Lung (tissue), 17 donors: ENCODE measurements at places on chromosomes 3 and 15. TPM values are rescaled to one million over a fixed set of nuclear protein-coding genes. Genes with fewer than 3 reads are reported as not detected.
A peak's percentile ranks its signal among the peaks of the same experiment; 100 is the strongest.

DNA sequence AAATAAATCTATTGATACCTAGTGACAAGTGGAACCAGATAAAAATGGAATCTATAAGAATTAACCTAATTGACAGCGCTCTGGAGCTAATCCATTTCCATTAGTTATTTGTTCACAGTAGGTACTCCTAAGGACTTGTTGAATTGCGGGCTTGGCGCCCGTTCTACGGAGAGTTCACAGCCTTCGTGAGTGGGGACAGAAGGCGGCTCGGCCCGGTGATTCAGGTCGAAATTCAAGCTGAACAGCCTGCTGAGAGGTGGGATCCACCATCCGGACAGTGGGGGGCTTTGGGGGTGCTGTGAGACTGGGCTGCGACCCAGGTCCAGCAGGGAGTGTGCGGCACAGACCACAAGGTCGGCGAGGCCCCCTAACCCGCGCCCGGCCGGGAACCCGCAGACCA, 779 bp upstream of the CTNNB1 start:
- DNase-seq = peak; percentile 42

- no peak for DNase-seq
Measured at GRCh38 chr15:62212741-62213140, 47.7 kb upstream of the C2CD4B start.

Gene RGMA
- total RNA-seq = 11.3 TPM

Gene LRCH3
- 228 TPM for total RNA-seq

Gene NT5DC2
- 85.6 TPM for total RNA-seq

GRCh38 chr3:25910997-25911396, 121.1 kb downstream of the OXSM start:
- DNase-seq = peak; percentile 20

Gene FGD5
- 58.5 TPM for total RNA-seq

DNA sequence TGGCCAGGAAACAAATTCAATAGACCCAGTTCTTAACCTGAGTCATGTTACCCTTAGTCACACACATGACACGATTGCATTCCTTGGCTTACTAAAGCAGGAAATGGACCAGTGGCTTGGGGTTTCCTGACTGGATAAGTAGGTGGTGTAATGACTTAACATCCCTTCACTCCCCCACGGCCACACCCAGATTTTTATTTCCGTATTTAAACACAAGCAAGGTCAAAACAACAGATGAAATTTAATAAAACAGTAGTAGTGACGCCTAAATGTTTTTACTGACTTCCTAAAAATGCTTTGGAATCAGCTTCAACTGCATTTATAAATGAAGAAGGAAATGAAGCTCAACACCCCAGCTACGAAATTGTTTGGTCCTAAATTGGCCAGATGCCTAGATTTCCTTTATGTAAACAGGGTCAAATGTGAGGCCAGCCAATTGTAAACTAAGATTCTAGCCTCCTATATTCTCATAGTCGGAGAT, 324.3 kb downstream of the CHST2 start:
- peak; percentile 91 for DNase-seq

DNA sequence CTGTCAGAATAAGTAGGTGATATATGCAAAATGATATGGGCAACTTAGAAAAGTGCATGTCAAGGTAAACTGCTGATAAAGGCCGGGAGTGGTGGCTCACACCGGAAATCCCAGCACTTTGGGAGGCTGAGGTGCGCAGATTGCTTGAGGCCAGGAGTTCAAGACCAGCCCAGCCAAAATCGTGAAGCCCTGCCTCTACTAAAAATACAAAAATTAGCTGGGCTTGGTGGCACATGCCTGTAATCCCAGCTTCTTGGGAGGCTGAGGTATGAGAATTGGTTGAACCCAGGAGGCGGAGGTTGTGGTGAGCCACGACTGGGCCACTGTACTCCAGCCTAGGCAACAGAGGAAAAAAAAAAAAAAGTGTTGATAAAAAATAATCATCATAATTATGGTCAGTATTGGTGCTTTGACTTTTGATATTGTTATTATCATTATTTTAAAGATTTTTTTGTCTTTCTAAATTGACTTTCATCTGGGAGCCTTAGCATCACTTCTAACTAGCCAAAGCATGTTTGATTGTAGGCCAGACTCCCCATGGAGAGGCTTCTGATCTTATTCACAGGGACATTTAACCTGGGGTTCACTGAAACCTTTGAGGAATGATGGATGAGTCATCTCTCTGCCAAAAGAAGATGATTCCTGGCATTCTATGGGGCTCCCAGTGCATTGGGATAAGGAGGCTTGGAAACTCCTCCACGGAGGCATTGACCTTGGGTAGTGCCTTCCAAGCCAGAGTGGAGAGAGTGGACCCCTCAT, 5.6 kb downstream of the ZBTB38 start:
- DNase-seq = no peak

- no peak for DNase-seq
Measured at GRCh38 chr15:40412095-40412759, 6.6 kb downstream of the IVD start.

DNA sequence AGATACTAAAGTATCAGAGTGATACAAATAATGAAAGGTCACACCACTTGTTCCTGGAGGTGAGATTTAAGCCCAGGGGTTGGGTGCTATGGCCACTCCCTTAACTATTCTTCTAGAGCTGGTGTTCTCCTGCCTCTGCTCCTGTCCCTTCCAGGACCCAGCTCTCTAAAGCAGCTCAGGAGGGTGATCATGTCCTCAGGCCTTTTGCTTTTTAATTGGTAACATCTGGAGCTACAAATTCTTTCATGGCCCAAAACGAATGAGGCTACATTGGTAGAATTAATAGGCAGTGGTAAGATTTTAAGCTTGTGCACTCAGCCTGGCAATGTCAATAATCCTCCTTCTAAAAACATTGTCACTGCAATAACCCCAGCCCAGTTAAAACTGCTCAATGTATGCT, 38.2 kb upstream of the CNOT10 start:
- no peak for DNase-seq

DNA sequence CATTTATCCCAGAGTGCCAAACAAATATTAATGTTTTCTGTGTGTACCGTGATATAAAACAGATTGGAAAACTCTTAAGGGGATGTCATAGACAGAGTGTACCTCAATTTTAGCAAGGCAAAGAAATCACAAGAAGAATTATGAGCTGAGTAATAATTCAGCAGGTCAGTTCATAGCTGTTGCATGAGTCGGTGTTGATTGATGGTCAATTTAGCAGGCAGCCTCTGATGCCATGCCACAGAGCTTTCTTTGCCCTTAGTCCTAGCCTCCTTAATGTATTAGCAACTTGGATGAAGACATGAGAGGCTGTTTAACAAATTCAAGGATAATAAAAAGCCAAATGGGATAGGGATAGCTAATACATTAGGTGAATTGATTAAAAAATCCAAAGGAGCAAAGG, 6.8 kb downstream of the SLC35A5 start:
- no peak for DNase-seq

Gene BFSP2
- not detected for total RNA-seq

Gene KATNBL1
- 112 TPM for total RNA-seq

Gene KNG1
- total RNA-seq = 0.15 TPM

Gene GOLGA8J
- total RNA-seq = not detected

GRCh38 chr15:65106011-65106590, 8.9 kb downstream of the UBAP1L start:
- DNase-seq = no peak

DNA sequence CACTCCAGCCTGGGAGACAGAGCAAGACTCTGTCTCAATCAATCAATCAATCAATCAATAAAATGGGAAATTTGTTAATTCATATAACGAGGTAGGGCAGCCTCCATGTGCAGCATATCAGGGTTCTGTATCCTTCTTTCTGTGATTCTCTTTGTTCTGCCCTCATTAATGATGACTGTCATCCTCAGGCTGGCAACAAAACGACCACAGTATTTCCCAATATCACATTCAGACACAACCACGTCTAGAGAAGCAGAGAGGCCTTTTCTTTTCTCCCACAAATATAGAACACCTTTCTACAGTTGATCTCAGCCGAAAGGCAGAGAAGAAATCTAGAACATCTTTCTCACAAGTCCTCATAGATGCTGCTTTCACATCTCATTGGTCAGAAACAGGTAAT, 11.2 kb downstream of the CEP19 start:
- DNase-seq = no peak

- DNase-seq = peak; percentile 80
Measured at GRCh38 chr3:45167011-45167911, 21.1 kb upstream of the CDCP1 start.

DNA sequence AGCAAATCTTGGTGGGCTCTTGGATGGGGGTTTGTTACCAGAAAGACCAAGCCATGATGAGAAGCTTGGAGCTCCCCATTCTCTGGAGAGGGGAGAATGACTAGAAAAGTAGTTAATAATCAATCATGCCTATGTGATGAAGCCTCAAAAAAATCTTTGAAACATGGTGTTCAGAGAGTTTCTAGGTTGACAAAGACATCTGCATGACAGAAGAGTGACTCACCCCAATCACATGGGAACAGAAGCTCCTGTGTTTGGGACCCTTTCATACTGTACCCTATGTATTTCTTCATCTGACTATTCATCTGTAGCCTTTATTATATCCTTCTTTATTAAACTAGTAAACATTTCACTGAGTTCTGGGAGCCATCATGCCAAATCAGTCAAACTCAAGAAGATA, 87.4 kb downstream of the BCHE start:
- DNase-seq = no peak

Gene MESP1
- 0.37 TPM for total RNA-seq

Gene ANKUB1
- 3.5 TPM for total RNA-seq

Gene IL17RC
- total RNA-seq = 31.7 TPM

DNA sequence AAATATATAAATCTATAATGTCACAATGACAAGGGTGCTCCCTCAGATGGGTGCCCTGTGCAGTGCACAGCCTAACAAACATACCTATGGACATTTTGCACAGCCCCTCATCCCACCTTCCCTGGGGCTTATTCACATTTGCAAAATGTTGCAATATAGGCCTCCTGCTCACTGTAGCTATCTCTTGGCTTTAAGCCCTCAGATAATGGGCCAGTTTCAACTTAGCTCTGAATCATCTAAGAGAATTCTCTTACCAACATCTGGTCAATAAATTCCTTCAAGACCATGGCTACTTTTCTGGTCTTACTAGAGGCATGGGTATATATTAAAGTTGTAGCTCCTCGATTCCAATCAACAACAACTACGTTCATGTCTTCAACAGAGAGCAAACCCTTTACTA, 17.9 kb downstream of the LIPH start:
- DNase-seq = no peak

Gene SCN5A
- total RNA-seq = 2.5 TPM

Gene INAFM2
- total RNA-seq = 31.1 TPM

GRCh38 chr3:188400494-188401243, 246.7 kb downstream of the LPP start:
- no peak for DNase-seq

DNA sequence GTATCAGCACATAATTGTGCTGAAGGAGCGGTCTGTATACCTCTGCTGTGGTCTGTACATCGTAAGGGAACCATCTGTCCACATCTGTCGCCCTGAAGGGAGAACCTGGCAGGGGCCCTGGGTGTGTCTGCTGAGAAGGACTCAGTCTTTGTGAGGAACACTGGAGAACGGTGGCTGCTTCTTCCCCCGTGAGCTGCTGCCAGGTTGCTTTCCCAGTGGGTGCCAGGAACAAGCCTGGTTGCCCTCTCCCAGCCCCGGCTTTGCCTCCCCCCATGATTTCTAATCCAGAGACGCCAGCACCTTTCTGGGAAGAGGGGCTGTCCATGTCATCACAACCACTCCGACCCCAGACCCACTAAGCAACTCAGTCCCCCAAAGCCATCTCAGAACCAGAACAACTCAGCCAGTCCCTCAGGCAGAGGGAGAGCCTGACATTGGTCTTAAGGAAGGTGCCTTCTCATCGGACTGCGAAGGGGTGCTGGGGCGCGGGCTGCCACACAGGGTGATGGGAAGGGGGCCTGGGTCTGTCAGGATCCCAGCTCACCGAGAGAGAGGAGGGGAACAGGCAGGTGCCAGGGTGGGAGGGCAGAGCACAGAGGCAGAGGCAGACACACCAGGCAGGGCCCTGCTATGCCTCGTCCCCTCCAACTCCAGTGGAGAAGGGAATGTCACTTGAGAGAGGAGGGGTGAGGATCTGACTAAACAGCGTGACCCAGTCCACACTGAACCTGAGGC, 8.5 kb downstream of the TNK2 start:
- DNase-seq = no peak

Gene ARHGAP11A
- 2.7 TPM for total RNA-seq

GRCh38 chr3:178532476-178532875, 3.8 kb upstream of the KCNMB2 start:
- no peak for DNase-seq

Gene FANCD2OS
- not detected for total RNA-seq

DNA sequence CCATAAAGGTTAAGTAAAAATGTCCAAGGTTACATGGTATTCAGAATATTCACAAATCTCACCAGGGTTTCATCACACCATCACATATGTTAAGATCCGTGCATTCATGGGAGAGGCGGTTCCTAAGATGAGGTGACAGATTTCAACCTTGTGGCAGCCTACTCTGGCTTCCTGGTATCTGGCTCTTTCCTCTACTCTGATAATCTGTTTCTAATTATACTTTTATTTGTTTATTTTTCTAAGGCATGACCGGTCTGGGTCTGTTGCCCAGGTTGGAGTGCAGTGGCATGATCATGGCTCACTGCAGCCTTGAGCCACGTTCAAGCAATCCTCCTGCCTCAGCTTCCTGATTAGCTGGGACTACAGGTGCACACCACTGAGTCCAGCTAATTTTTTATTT, 34.4 kb downstream of the RAF1 start:
- DNase-seq = no peak

Gene LMLN
- total RNA-seq = 13.6 TPM

- no peak for DNase-seq
Measured at GRCh38 chr15:100920516-100921135, 1.5 kb downstream of the LRRK1 start.

Gene SHQ1
- total RNA-seq = 25.0 TPM

- no peak for DNase-seq
Measured at GRCh38 chr3:190502946-190503345, 10.9 kb upstream of the IL1RAP start.

Gene P3H2
- 59.9 TPM for total RNA-seq
